ENCODE measurements at places on chromosomes 1 and 21. TPM values are rescaled to one million over a fixed set of nuclear protein-coding genes. Genes with fewer than 3 reads are reported as not detected.

- no peak for DNase-seq
Measured at GRCh38 chr1:18793164-18793563, 66.3 kb downstream of the TAS1R2 start.

DNA sequence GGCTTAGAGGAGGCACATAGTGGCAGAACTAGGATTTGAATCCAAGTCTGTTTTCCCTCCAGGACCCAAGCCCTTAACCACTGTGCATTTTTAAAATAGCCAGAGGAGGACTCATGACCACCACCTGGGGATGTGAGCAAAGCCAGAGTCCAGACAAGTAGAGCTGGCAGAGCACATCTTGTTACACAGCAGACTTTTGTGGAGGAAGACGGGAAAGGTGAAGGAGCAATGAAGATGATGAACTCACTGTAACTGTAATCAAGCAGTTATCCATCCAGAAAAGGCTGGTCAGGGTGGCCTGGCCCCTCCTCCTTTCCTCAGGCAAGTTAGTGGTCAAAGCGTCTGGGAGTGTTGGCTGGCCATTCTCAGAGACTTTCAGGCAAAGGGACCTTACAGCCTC, 50.9 kb downstream of the SLC44A3 start:
- DNase-seq: no peak

Gene RSPO1
- total RNA-seq: not detected

DNA sequence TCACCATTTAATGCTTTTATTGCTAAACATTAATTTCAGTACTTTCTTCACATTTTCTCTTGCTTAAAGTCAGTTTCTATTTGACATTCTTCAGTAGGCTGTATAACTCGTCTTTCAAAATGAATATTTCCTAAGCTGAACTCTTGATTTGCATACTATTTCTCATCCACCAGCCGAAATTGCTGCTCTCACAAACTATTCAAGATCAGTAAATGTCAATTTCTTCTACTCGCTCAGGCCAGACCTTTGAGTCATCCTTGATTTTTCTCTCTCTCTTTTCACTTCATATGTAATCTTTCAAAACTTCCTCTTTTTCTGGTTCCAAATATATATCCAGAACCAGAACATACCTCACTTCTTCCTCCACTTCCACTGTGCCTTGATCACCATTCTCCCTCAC, 990.0 kb downstream of the KCNT2 start:
- DNase-seq: no peak

DNA sequence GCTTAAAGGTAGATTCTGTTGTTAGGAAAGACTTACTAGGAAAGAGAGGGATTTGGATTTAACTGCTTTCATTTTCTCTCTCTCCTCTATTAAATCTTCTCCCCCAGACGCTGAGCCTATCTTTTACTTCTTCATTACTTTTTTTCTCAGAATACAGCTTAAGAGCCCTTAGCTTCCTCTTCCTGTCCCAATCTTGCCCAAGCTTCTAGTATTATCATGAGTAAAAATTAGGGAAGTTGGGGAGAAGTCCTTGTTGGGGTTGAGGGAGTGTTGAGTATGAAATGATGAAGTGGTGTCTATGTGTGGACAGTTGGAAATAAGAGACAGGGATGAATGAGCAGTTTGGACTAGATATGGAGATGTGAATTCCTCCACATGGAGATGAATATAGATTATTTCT, 35.0 kb downstream of the ACP6 start:
- no peak for DNase-seq

Gene SIPA1L2
- 18.5 TPM for total RNA-seq

DNA sequence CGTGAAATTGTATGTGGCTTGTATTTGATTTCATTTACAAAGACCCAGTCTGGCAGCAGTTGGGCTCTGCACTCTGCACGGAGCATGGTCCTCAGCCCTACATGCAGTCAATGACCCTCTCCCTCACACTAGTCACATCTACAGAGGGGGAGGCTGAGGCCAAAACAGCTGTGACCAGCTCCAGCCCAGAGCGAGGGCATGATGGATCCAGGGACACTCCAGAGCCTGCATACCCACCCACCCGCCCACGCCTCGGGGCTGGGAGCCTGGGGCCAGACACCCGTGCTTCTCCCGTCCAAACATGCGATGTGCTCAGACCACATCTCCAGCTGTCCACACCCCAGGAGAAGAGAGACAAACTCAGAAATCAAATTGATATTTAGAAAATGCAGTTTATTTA, 14.0 kb upstream of the PRDM16 start:
- no peak for DNase-seq

- no peak for DNase-seq
Measured at GRCh38 chr1:220344745-220345144, 72.5 kb upstream of the RAB3GAP2 start.

Gene DIRAS3
- 0.46 TPM for total RNA-seq
